ENCODE measurements at places on chromosomes 2 and 18.

DNA sequence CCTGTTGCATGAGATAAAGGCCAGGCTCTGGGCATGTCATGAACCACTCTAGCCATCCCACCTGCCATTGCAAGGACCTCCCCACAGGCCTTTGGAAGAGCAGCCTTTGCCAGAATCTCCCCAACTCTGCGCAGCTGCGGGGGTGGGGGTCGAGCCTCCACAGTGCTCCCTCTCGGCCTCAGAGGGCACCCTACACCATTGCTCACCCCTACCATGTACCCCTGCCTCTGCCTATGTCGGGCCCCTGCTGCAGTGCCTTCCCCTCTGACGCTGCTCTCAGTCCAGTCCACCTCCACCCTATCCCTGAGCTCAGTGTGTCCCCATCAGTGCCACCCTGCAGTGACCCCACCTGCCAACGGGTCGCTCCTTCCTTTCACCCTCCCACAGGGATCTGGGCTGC lies 679.7 kb upstream of the RAB6C start:
- no peak for DNase-seq

- DNase-seq: no peak
Measured at GRCh38 chr2:159998243-159998642, 64.2 kb downstream of the PLA2R1 start.

DNA sequence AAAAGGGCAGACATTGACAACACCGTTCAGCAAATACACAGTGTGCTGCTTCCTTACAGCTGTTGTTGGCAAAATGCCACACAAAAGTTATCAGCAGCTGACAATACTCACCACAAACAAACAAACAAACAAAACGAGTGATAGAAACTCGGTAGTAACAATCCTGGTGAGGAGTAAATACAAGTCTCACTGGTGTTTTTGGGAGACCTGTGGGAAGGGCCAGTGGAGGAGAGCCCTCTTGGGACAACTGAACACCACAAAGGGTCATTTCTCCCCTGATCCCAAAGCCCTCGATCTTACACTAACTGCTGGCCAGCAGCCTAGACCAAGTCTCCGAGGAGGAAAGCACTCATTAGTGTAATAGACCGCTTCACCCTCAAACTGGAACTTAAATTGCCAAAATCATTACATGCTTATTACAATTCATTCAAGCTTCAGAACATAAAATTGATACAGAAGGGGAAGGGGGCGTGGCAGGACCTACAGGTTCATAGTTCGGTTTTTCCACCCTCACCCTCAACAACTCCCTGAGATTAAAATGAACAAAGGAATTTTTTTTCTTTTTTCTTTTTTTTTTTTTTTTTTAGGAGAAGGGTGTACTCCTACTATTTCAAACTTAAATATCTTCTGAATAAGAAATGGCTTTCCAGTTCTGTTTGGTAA lies 5.0 kb downstream of the AP1S3 start:
- no peak for DNase-seq

DNA sequence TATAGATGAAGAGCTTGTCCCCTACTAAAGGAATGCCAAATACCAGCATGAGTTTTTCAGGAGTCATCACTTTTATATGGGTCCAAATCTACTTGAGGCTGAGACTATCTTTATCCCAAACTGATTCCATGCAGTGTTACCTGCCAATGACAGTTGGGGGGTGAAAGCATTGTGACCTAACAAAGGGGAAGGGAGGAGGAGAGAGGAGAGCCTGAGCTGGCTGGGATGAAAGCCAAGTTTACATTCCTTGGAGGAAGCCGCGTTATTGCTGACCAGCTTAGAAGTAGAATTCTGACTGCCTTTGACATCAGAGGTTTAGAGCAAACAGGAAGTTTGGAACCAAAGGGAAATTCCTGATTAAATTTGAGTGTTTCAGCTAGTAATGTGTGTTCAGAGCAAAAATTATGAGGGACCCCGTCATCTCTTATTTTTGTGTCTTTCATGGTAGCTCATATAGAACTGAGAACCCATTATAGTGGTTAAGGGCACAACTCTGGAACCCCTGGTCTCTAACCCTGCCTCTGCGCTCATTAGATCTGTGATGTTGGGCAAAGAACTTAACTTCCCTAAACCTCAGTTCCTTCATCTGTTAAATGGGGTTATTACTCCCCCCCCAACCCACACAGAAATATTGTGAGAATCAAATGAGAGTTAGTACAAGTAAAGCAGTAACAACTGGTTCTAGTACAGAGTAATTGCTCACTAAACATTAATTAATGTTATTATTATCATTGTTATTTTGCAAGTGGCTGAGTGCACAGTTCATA lies 199.3 kb upstream of the EPAS1 start:
- DNase-seq: no peak

GRCh38 chr2:84669122-84669521 lies 152.8 kb downstream of the DNAH6 start:
- no peak for DNase-seq

DNA sequence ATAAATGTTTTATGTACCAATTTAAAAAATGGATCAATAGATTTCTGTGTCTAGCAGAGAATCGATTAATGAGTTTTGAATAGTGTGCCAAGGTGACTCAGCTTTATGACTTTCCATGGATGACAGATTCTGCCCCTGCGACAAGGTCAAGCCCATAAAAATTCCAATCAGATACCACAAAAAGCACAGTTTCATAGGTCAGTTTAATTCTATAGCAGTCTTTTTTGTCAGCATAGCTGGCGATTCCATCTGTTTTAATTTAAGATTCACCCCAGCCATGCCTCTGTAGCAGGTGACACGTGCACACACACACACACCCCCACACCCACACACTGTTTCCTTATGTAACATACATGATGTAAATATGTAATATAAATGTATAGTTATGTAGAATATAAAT lies 28.9 kb downstream of the RAB31 start:
- DNase-seq: no peak

GRCh38 chr2:109322111-109322510 lies 193.1 kb downstream of the SH3RF3 start:
- DNase-seq: no peak

- no peak for DNase-seq
Measured at GRCh38 chr18:11322716-11323115, 173.3 kb upstream of the PIEZO2 start.
